Ascending aorta (tissue), 2 donors: ENCODE measurements at places on chromosomes 13 and 19. TPM values are rescaled to one million over a fixed set of nuclear protein-coding genes. Genes with fewer than 3 reads are reported as not detected.

The RXFP2 gene
- not detected for total RNA-seq

The MLNR gene
- not detected for total RNA-seq

The LHB gene
- not detected for total RNA-seq

The CBY2 gene
- total RNA-seq = not detected

- no peak for DNase-seq
Observed at GRCh38 chr13:78762825-78763224, 103.9 kb upstream of the OBI1 start.

The GAPDHS gene
- not detected for total RNA-seq

DNA sequence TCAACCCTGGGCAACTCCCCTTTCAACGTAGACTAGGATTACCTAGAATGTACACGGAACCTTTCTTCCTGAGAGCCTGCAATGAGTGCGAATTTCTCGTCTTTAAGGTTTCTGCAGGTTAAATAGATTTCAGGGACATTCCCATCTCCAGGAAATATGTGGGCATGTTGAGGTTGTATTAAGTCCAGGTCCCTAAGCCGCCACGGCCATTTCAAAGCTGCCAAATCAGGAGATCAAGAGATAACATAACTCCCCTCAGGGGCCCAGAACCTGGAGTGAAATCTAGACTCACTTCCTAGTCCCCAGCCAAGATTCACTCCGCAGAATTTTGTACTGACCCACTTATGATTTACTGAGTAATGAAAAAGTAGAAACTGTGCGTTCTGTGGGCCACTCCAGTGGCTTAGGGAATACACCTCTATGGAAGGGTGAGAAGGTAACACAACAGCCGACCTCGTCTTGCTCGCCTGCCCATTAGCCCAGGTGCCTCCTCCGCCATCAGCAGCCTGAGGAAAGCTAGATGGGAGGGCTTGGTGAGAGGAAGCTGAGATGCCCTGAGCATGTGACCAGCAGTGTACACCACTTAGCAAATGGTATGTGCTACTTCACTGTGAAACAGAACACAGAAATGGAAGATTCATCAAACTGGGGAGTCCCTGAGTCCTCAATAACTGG lies 98.5 kb upstream of the SOX1 start:
- DNase-seq = no peak

The RGL3 gene
- 63.2 TPM for total RNA-seq

The ZNF99 gene
- total RNA-seq = not detected

DNA sequence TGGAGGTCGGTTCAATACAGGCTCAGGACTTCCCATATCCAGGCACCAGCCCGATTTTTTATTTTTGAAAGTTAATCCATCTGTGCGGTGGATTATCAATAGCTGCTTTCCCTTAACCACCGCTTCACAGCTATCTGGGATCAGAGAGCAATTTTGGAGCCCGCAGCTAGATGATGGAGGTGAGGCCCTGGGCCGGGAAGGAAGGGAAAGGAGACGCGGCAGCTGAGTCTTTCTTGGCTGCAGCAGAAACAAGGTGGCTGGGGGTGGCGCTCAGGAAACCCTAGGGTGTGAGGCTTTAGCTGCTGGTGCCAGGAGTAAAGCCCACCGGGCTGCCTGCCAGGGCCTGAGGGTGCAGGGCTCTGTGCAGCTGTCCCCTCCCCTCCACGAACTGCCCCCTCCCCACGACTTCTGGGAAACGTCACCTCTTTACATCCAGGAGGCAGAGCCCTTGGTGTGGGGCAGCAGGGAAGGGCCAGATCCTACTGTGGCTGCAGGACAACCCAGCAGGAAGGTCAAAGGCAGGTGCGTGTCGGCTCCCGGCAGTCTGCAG lies 307.0 kb downstream of the ZNF536 start:
- no peak for DNase-seq

- no peak for DNase-seq
Observed at GRCh38 chr19:40229484-40229883, 3.0 kb upstream of the CCNP start.

DNA sequence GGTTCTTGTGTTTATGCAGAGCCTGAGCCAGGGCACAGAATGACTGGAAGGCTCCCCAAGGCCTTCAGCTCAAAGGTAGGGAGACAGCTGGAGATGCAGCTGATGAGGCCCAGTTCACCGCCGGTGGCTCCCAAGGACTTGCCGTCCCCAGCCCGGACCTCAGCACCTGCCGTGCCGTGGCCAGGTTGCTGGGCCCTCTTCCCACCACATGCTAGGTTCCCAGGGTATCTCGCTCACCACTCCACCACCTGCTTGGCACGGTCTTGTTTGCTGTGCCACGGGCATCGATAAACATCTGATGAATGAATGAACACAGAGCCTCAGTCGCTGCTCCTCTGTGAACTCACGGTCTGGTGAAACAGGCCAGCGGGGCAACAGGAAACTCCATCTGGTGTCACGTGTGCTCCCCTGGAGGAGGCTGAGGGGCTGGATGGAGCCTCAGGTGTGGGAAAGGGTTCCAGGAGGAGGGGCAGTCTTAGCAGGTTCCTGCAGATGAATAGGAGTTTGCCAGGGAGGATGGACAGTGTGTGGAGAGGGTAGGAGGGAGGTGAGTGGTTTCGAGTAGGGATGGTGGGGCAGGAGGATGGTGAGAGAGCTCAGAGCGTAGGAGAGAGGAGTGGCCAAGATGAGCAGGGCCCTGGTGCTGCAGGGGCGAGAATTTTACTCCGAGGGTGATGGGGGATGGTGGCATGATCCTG lies 3.6 kb upstream of the KLK14 start:
- no peak for DNase-seq

The PCID2 gene
- total RNA-seq = 50.8 TPM

- no peak for DNase-seq
Observed at GRCh38 chr19:35445826-35446593, 2.0 kb upstream of the FFAR2 start.

- DNase-seq = no peak
Observed at GRCh38 chr19:40322951-40323615, 25.1 kb downstream of the C19orf47 start.

The CASP14 gene
- not detected for total RNA-seq

The ZNF486 gene
- total RNA-seq = 1.1 TPM

The FAM187B gene
- not detected for total RNA-seq
